Astrocyte (in vitro differentiated cells and primary cell): ENCODE measurements at places on chromosomes 7 and 10. TPM values are rescaled to one million over a fixed set of nuclear protein-coding genes. Genes with fewer than 3 reads are reported as not detected.

The MARCHF5 gene
- 48.2 and 52.1 TPM in 2 replicates for total RNA-seq

The MYL7 gene
- total RNA-seq = 60.0 and 63.0 TPM in 2 replicates

GRCh38 chr7:70091362-70091761 lies 493.1 kb downstream of the AUTS2 start:
- H3K36me3 ChIP-seq = no peaks in the 10 kb centered on the region
- no peak for DNase-seq
- no peak overlapping the region for H3K27ac ChIP-seq
- peaks cover 20% of the 10 kb centered on the region for H3K4me1 ChIP-seq

DNA sequence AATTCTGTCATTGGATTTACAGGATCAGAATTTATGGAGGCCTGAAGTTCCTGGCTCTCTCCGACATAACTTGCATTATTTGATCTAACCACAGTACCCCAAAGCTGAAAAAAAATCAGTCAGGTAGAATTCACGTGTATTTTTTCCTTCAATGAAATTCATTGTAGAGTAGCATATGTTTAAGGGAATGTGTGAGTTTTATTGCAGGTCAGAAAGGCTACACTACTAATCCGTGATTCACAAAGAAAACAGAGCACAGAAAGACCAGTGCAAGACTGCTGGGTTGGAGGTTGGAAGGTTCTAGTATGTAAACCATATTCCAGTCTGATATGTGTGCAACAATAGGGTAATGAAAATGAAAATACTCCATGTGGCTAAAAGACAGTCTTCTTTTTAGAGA lies 247.0 kb upstream of the FERD3L start:
- H3K4me3 ChIP-seq = no peak overlapping the region
- peak; percentile 86 for DNase-seq
- peak overlapping the region; percentile 16 for H3K27ac ChIP-seq
- no peaks in the 10 kb centered on the region for H3K27me3 ChIP-seq
- peaks cover 10% of the 10 kb centered on the region for H3K4me1 ChIP-seq

The COG5 gene
- 53.4 and 57.1 TPM in 2 replicates for total RNA-seq

- no peak for DNase-seq
- no peak overlapping the region for H3K27ac ChIP-seq
- no peak overlapping the region for H3K4me3 ChIP-seq
- H3K4me1 ChIP-seq = no peaks in the 10 kb centered on the region
- H3K36me3 ChIP-seq = no peaks in the 10 kb centered on the region
Observed at GRCh38 chr10:61042533-61042932, 98.5 kb upstream of the RHOBTB1 start.

DNA sequence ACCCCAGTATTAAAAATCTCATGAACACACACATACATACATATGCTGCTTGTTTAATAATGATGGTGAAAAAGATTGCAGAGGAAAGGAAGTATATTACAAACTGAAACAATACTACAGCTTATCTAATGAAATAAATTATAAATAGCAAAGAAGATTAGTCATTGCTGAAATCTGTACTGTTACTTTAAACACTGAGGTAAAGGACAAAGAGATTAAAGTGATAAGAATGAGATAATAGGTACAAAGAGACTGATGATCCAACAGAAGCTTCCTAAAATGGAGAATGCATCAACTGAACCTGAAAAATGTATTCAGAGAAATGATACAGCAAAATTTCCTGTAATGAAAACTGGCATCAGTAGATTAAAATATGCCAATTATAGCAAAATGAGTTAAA lies 91.5 kb upstream of the KCND2 start:
- no peaks in the 10 kb centered on the region for H3K27me3 ChIP-seq
- H3K4me1 ChIP-seq = no peaks in the 10 kb centered on the region
- no peak overlapping the region for H3K4me3 ChIP-seq
- H3K27ac ChIP-seq = no peak overlapping the region
- DNase-seq = no peak

DNA sequence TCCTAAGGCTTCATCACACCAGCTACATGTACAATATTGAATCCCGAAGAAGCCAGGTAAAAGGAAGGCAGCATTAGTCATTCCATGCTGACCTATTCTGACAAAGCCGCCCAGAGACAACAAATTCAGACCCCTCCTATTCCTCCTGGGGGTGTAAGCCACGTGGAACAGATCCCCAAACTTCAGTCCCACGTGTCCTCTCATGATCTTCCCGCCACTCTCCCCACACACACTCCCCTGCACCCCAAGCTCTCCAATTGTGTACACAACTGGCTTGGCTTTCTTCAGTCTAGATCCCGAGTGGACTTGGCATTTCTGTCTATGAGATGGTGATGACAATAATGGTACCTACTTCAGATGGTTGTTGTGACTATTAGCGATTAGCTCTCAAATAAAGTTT lies 8.6 kb downstream of the PDE6C start:
- H3K36me3 ChIP-seq = no peaks in the 10 kb centered on the region
- H3K27ac ChIP-seq = no peak overlapping the region
- H3K4me1 ChIP-seq = no peaks in the 10 kb centered on the region
- no peak for DNase-seq
- no peak overlapping the region for H3K4me3 ChIP-seq

The RBAK gene
- 11.9 and 12.0 TPM in 2 replicates for total RNA-seq

The EBF3 gene
- total RNA-seq = 0.07 and 0.14 TPM in 2 replicates

The CRTAC1 gene
- 0.66 and 2.6 TPM in 2 replicates for total RNA-seq

- no peak overlapping the region for H3K4me3 ChIP-seq
- H3K36me3 ChIP-seq = peaks cover 5% of the 10 kb centered on the region
- no peaks in the 10 kb centered on the region for H3K27me3 ChIP-seq
- H3K27ac ChIP-seq = peak overlapping the region; percentile 61
Observed at GRCh38 chr10:370449-370825, 235.2 kb downstream of the ZMYND11 start.

The MMD2 gene
- total RNA-seq = not detected in 2 replicates

- no peaks in the 10 kb centered on the region for H3K4me1 ChIP-seq
- no peak for DNase-seq
- no peaks in the 10 kb centered on the region for H3K36me3 ChIP-seq
- H3K27me3 ChIP-seq = no peaks in the 10 kb centered on the region
- H3K4me3 ChIP-seq = no peak overlapping the region
Observed at GRCh38 chr7:19920705-19921104, 147.3 kb upstream of the TMEM196 start.

The CRPPA gene
- 3.6 and 3.9 TPM in 2 replicates for total RNA-seq

The FAM131B gene
- total RNA-seq = 7.6 and 8.0 TPM in 2 replicates

The HMX2 gene
- not detected in 2 replicates for total RNA-seq

DNA sequence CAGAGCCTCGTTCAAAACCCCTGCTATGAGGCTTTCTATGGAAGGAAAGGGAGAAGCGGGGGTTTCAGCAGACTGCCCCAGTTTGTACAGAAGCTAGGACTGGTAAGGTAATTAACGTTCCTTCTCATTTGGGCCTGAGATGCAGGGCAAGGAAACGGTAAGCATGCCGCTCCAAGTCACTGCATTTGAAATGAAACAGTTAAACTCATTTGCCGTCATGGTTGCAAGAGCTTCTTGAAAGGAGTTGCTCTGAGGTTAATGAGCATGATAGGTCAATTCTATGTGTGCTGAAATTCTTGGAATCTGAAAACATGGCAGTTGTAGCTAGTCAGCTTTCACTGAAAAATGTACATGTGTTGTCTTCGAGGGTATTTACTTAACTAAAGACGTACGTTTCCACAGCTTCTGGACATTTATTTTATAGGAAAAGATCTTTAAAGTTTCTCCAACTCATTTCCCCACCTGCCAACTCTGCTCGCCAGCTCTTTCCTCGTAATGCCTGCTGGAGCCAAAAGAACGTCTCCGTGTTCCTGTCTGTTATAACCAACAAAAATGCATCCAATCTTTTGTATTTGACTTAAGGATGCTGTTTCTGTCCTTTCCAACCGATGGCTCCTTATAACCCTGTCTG lies 73.3 kb downstream of the ADAM12 start:
- no peak overlapping the region for H3K4me3 ChIP-seq
- peak overlapping the region; percentile 76 for H3K27ac ChIP-seq
- peaks cover 17% of the 10 kb centered on the region for H3K4me1 ChIP-seq
- peaks cover 27% of the 10 kb centered on the region for H3K36me3 ChIP-seq
- no peak for DNase-seq

DNA sequence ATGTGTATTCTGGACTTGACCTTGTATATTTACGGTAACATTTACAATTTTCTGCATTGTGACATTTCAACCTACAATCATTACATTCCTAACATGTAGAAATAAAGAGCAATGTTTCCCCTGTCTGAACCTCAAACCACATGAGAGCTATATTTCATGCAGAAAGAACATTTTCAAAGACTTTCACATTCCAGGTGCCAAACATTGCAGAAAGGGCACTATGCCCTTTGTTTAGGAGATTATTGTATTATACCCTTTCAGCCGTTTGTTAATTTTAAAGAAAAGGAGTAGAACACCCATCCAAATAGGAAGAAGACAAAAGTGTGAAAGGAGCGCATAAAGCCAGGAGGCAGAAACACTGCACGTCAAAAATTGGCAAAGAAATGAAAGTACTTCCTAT lies 260.4 kb downstream of the RELN start:
- no peak overlapping the region for H3K4me3 ChIP-seq
- no peaks in the 10 kb centered on the region for H3K36me3 ChIP-seq
- H3K27me3 ChIP-seq = no peaks in the 10 kb centered on the region
- no peak overlapping the region for H3K27ac ChIP-seq
- no peaks in the 10 kb centered on the region for H3K4me1 ChIP-seq
- no peak for DNase-seq

GRCh38 chr7:66323114-66323796 lies 118.1 kb downstream of the TPST1 start:
- no peak for DNase-seq
- no peaks in the 10 kb centered on the region for H3K36me3 ChIP-seq
- no peaks in the 10 kb centered on the region for H3K27me3 ChIP-seq
- H3K4me3 ChIP-seq = no peak overlapping the region
- peaks cover 11% of the 10 kb centered on the region for H3K4me1 ChIP-seq

- peak; percentile 96 for DNase-seq
- H3K36me3 ChIP-seq = no peaks in the 10 kb centered on the region
- H3K27ac ChIP-seq = peak overlapping the region; percentile 79
- H3K4me3 ChIP-seq = no peak overlapping the region
Observed at GRCh38 chr7:47669178-47669891, 87.4 kb upstream of the TNS3 start.

- H3K27ac ChIP-seq = peak overlapping the region; percentile 88
- DNase-seq = no peak
- no peaks in the 10 kb centered on the region for H3K27me3 ChIP-seq
- peaks cover 17% of the 10 kb centered on the region for H3K4me1 ChIP-seq
Observed at GRCh38 chr7:151517601-151518104, 2.0 kb downstream of the RHEB start.

- peak; percentile 58 for DNase-seq
- no peak overlapping the region for H3K4me3 ChIP-seq
- no peaks in the 10 kb centered on the region for H3K4me1 ChIP-seq
Observed at GRCh38 chr7:34612661-34613060, 45.4 kb upstream of the NPSR1 start.
